ENCODE measurements at places on chromosomes 6 and 20.

DNA sequence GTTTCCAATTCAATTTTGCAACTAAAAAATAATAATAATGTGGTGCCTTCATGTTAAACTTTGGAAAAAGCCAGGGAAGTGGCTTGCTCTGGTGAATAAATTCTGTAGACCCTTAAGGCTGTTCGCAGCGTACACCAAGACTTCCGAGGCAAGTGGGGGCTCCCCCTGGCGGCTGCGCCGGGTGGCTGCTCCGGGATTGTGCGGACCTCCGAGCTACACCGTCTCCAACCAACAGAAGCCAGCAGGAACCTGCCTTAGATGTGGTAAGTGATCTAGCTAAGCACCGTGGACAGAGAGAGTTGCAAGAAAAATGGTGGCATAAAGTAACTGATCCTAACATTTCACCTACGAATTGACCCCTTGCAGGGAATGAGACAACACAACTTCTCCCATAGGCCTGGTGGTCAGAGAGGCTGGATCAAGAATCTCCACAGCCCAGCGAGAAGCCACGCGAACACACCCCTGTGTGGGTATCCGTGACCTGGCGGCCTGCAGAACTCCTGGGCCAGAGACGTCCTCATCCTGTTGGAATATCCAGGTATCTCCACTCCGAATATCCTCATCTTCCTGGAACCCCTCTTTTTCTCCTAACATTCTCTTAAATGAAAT, 69.6 kb downstream of the TBXT start:
- DNase-seq = no peak

GRCh38 chr20:7226156-7226555, 458.7 kb downstream of the BMP2 start:
- no peak for DNase-seq

DNA sequence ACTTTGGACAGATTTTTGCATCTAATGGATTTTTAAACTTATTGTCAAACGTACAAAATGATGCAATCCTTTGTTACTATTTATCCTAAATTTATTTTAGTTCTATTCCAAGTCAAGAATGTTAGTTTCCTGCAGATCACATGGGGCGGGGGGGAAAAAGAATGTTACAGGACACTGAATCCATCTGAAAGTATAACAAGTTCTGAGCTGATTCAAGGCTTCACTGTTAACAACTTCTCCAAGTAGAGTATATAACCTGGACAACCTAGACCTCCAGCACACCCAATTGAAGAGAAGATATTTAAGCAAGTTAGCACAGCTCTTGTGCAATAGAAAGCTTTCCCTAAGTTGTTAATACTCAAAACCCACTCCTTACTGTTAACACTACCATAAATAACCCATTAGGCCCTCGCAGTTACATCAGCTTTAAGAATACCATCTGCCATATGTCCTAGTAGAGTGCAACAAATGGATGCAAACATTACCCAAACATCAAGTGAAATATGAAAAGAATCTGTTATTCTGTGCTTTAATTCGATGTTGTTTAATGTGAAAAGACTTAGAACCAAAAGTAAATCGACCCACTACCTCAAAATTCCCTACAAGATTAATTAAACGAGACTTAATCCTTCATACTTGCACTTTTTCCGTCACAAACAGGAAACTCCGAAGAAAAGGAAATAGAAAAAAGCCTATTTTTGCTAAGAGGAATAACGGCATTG, 1.3 kb downstream of the SEC63 start:
- peak; percentile 60 for DNase-seq

DNA sequence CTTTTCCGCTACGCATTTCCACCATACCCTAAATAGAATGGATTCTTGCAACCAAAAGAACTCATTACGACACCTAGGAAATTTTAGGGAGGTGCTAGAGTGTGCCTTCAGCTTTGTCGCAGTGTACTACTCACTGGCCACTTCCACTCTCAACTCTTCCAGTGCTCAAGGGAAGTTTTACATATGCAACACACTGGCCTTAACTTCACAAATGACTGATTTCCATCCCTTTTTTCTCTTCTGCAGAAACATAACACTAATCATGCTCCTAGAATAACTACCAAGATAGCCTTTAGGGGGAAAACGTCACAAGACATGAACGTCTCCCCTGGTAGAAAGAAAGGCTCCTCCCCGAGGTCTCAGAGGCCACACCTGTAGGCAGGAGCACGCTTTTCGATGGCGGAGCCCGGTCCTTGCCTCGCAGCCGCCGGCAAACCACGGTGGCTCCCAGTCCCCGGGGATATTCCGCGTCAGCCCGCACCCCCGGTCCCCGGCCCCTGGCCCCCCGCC, 584 bp downstream of the LYRM4 start:
- peak; percentile 82 for DNase-seq

GRCh38 chr20:46279103-46279502, 29.2 kb downstream of the CDH22 start:
- DNase-seq = no peak

GRCh38 chr20:35171753-35172433, at the start of gene PROCR:
PROCR (plus strand) TSS chr20:35172072; CDS start chr20:35172155, 83 bp downstream.
- DNase-seq = peak; percentile 94

DNA sequence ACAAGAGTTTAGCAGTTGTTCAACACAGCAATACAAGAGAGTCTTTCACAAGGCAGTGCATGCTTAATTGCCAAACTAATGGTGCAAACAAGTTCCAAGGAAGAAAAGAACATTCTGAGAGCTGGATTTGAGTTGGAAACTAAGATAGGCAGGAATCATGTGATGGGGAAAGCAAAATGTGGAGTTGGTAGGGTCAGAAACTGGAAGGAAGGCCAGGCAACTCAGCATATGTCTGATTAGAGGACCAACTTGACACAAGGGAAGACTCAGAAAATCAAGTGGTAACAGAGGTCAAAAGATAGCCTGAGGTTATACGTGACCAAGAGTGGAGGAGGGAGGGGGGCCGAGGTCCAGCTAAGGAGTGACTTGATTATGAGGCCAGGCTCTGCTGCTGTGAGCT, 117.3 kb downstream of the SMLR1 start:
- DNase-seq = no peak

DNA sequence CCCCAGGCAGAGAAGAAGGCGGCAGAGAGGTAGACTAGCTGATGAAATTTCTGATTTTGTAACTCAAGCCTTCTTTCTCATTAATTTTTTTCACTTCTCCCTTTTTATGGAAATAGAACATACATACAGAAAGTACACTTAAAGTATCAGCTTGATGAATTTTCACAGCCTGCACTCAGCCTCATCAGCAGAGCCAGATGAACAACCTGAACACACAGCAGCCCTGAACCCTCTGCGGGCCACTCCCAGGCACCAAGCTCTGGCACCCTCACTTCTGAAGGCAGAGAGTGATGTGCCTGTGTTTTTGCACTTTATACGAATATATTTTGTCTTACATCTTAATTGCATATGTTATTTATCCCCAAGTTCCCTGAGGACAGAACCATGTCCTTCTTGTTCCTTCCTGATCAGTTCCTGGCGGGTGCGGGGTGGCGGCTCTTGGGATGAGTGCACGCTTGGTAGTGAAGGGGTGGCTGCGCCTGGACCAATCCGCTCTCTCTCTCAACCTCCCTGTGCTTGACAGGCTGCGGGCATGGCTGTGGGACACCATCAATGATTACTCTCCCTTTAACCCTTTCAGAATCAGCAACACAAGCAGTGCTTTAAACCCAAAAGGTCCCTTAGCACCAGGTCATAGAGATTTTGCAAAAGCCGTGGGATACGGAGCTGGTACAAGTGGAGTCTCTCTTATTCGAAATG, 34.8 kb upstream of the AFDN start:
- DNase-seq = no peak

DNA sequence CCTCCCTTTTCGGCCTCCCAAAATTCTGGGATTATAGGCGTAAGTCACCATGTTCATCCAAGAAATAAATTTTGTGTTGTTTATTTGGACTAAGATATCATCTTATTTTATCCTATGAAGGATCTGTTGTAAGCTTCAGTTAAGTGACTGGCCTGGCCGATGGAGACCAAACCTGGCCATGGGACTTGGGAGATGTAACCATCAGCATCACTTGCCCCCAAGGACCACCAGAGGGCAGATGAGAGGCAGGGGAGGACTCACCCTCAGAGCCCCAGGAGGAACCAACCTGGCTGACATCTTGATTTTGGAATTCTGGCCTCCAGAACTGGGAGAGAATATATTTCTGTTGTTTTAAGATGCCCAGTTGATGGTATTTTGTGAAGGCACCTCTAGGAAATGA, 266.7 kb downstream of the CDH26 start:
- DNase-seq = peak; percentile 23

DNA sequence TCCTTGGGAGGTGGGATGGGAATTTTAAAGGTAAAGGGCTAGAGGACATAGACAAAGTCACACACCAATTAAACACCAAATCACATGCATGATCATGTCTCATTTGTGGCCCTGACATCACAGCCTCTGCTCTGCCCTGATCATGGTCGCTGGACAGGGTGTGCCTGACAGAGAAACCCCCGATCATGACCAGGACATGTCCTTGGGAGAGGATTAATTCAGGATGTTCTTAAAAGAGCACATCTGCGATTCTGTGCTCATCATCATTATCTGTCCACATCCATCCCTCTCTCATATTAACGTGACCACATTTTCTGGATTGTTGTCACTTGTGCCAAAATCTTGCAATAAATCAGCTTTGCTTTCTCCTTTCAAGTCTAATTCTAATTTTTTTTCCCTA, 7.7 kb upstream of the PBOV1 start:
- no peak for DNase-seq

DNA sequence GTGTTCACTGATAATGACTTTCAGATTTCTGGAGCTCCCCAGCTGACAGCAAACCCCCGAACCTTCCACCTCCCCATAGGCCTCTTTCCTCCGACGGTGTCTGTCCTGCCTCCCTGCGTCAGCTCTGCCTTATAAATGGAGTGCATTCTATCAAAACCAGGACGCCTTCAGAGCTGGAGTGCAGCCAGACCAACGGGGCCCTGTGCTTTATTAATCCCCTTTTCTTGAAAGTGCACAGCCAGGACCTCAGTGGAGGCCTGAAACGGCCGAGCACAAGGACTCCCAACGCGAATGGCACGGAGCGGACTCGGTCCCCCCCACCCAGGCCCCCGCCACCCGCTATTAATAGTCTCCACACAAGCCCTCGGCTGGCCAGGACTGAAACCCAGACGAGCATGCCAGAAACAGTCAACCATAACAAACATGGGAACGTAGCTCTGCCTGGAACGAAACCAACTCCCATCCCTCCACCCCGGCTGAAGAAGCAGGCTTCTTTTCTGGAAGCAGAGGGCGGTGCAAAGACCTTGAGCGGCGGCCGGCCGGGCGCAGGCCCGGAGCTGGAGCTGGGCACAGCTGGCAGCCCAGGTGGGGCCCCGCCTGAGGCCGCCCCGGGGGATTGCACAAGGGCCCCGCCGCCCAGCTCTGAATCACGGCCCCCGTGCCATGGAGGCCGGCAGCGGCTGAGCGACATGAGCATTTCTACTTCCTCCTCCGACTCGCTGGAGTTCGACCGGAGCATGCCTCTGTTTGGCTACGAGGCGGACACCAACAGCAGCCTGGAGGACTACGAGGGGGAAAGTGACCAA, 42.3 kb upstream of the NAA20 start:
- peak; percentile 39 for DNase-seq

DNA sequence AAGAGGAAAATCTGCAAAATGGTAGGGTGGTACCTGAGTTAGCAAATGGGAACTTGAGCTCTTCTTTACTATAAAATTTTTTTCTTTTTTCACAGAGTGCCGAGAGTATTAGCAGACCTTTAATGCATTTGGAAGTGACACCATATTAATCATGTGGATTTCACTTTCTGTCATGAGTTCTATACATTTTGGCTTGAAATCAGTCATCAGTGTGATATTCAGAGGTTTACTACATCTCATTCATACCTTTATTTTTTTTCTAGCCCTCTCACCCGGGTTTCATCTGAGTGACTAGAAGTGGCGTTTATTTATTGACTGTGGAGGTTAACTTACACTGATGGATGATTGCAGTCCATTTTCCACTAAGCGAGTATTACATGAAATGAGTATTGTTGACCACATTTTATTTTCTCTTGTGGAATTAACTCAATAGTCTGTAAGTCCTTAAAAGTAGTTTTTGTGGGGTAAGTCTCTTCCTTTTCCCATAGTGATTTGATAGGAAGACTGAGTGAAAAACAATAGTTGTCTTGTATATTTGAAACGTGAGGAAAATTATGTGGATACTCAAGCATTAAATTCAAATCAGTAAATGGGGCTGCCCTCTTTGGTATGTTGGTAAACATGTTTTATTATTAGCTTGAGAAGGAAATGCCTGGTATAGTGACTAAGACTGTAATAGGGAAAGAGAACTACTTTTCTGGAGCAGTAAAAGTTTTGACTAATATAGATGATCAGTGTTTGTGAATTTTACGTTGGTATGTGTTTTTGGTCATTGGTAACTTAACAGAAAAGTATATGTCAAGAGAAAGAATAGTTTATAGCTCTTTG, 55.5 kb downstream of the JARID2 start:
- no peak for DNase-seq

DNA sequence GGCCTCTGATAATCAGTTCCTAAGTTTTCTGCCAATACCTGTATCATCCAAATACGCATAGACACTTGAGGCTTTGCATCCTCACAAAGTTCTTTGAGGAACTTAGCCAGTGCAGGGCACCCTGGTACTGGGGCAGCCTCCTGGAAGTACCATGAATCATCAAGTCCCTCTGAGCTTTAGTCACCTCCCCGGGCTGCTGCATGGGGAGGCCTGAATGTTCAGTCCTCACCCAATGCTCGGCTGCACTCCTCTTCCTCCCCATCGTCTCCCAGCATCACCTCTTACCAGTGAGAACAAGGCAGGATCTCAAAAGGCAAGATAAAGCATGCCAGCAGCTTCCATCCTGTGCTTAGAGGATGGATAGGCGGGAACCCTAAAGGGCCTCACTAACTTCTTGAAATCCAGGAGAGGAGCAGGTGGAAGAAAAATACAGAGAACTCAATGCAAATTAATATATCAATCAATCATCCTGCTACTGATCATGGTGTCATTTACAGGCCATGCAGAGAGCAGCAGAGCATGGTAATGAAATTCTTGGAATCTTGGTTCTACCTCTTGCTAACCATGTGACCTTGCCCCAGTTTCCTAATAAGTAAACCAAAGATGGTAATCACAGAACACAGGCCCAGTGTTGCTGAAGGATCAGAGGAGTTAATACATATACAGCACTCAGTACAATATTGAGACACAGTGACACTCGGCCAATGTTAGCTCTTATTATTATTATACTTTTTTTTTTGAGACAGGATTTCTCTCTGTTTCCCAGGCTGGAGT, 4.7 kb upstream of the CCN6 start:
- no peak for DNase-seq

GRCh38 chr20:43926287-43927050, 11.8 kb downstream of the TOX2 start:
- DNase-seq = no peak

- peak; percentile 7 for DNase-seq
Observed at GRCh38 chr6:24935366-24936152, at the start of gene RIPOR2. RIPOR2 (minus strand) TSS chr6:24935960; CDS start chr6:24935898, 62 bp downstream.

GRCh38 chr6:1389369-1390132, at the start of gene FOXF2:
FOXF2 (plus strand) TSS chr6:1389576; CDS start chr6:1389948, 372 bp downstream.
- no peak for DNase-seq

- no peak for DNase-seq
Observed at GRCh38 chr6:111912904-111913303, 39.7 kb upstream of the FYN start.

- DNase-seq = no peak
Observed at GRCh38 chr6:51077821-51078518, 259.3 kb downstream of the TFAP2B start.

- no peak for DNase-seq
Observed at GRCh38 chr6:82419859-82420258, 56.2 kb downstream of the TPBG start.

All from Kasumi-1 (cell line).